ENCODE measurements at places on chromosomes 5 and 9.

DNA sequence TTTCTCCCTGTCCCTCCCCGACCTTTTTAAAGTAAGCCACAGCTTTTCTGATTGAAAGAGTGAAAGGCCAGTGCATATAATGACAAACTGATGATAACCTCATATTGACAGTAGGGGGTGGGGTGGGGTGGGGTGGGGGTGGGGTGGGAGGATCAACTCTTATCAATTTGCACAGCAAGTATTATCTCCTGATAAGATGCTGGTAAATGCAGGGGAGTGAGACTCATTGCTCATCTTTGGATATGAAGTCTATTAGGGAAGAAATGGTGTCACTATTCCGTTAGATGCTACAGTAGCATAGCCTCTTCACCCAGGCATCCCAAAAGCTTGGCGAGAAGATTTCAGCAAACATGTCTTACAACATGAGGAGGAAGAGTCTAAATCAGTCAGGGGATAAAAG, 38.9 kb upstream of the HMGCS1 start:
- DNase-seq: no peak

- DNase-seq: no peak
Observed at GRCh38 chr5:54492178-54492577, 25.4 kb upstream of the SNX18 start.

GRCh38 chr5:142796492-142797109, 26.4 kb downstream of the ARHGAP26 start:
- DNase-seq: no peak

DNA sequence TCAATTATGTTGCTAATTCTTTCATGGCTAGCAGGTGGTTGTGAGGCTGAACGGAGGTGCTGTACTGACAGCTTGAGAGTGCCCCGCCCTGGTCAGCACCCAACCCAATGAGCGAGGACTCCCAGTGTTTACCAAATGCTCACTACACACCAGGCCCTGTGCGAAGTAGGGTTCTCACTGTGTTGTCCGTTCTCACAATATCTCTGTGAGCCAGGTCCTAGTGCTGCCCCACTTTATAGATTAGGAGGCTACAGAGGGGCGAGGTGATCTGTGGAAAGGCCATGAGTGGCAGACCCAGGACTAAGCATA, 28.2 kb downstream of the COL15A1 start:
- no peak for DNase-seq

DNA sequence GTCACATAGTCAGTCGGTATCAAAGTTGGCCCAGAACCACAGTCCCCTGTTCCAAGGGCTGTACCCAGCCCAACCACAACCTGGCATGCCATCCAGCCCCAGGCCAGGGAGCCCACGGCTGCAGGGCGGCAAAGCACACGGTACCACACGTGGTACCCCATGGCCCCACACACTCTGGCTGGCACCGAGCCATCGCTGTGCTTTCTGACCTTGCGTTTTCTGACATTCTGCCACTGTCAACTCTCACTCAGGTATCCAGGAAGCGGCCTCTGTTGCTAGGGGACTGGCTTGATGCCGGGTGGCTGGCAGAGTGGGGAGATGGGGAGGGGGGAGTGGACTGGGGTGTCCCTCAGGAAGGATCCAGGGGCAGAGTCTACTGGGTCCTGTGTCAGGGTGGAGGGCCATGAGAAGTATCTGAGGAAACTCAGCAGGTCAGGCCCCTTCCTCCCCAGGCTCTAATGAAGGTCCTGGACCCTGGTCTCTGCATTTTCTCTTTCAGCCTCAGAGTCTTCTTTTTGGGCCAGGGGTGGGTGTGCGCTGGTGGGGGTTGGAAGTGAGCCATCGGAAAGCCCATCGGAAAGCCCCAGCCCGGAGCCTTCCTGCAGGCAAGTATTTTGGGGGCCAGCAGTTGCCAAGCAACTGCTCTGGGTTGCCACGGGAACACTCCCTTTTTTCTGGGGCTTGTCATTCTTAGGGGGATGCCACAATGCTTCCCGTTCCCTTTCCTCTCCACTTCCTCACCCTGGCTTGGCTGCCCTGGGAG, 21.0 kb upstream of the RALGDS start:
- DNase-seq: no peak

GRCh38 chr9:127004946-127005769, 90.6 kb downstream of the RALGPS1 start:
- no peak for DNase-seq

- no peak for DNase-seq
Observed at GRCh38 chr5:151192626-151193025, 31.3 kb downstream of the CCDC69 start.

- no peak for DNase-seq
Observed at GRCh38 chr5:113242481-113243348, 192.1 kb downstream of the TSSK1B start.

- DNase-seq: no peak
Observed at GRCh38 chr9:112200711-112201110, 25.6 kb upstream of the SUSD1 start.

- no peak for DNase-seq
Observed at GRCh38 chr5:91929522-91929817, 546.4 kb upstream of the ARRDC3 start.

GRCh38 chr5:3281366-3281765, 314.3 kb upstream of the IRX1 start:
- no peak for DNase-seq

GRCh38 chr5:68534131-68534940, 318.8 kb downstream of the PIK3R1 start:
- DNase-seq: no peak

DNA sequence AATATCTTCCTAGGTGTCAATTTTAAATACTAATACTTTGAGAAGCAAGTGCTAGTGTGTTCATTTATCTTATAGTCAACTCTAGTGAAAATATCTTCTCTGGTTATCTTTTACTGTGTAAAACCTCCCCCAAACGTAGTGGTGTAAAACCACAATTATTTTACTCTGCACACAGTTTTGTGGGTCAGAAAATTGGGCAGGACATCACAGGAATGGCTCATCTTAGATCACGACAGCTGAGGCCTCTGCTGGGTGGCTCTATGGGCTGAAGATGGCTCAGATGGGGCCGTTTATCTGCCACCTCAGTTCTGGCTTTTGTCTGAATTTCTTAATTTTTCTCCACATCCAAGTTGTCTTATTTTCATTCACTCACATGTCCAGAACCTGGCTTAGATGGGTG, 457.2 kb upstream of the ACTBL2 start:
- DNase-seq: no peak

- DNase-seq: no peak
Observed at GRCh38 chr5:99544356-99544755, 615.5 kb upstream of the CHD1 start.

DNA sequence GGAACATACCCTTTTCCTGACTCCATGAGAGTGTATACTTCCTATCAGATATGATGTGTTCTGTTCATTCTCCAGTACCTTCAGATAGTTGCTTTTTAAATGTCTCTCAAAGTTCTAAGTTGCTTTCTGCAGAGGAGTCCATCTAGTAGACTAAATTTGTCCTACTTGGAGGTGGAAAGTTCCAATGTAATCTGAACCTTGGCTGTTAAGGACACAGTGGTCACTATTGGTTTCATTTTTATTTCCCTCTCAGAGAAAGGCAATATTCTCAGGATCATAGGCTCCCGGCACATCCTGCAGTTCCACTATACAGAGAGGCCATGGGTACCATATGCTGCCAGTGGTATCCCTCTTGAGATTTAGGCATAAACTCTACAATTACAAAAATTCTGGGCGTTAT, 634.6 kb downstream of the LRRC70 start:
- no peak for DNase-seq

DNA sequence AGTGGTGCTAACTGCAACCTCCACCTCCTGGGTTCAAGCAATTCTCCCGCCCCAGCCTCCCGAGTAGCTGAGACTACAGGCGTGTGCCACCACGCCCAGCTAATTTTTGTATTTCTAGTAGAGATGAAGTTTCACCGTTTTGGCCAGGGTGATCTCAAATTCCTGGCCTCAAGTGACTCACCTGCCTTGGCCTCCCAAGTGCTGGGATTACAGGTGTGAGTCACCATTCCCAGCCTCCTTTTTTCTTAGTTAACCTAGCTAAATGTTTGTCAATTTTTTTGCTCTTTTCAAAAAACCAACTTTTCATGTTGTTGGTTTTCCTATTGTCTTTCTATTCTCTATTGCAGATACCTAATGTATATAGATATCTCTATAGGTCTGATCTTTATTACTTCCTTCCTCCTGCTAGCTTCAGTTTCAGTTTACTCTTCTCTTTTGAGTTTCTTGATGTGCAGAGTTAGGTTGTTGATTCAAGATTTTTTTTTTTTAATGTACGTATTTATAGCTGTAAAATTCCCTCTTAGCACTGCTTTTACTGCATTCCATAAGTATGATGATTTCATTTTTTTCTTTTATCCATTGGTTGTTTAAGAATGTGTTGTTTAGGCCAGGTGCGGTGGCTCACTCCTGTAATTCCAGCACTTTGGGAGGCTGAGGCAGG, 32.9 kb downstream of the FGD3 start:
- DNase-seq: no peak

DNA sequence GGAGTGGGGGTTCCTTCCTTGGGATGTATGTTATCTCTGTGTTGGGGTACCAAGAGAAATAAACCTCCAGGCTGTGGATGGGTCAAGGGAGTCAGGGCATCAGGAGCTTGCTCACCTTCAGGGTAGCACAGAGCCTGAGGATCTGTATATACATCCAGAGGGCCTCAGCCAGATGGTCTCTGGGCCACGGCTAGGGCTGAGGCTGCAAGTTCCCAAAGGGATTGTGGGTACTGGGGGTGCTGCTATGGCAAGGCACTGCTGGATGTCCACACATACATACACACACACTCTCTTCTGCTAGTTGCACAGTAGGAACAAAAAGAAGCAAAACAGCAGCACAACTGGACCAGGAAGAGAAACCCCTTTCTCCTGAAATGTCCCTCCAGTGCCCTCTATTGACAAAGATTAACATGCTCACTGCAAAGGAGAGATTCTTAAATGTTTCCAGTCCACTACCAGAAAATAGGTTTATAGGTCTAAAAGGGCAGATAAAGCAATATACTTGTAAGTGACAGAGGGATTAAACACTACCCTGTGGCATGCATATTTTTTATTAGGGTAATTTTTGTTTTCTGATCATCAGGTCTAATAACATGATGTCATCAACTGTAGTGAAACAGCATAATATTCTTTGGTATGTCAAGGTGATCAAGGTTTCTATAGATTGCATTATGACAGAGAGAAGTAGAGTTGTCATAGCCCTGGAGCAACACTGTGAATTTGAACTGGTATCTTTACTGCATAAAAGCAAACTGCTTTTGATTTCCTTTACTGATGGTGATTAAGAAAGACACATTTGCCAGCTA, 56.3 kb upstream of the KCNN2 start:
- no peak for DNase-seq

GRCh38 chr5:123398058-123398733, 25.0 kb downstream of the CEP120 start:
- DNase-seq: no peak

GRCh38 chr9:72025906-72026305, 34.5 kb downstream of the C9orf57 start:
- no peak for DNase-seq

DNA sequence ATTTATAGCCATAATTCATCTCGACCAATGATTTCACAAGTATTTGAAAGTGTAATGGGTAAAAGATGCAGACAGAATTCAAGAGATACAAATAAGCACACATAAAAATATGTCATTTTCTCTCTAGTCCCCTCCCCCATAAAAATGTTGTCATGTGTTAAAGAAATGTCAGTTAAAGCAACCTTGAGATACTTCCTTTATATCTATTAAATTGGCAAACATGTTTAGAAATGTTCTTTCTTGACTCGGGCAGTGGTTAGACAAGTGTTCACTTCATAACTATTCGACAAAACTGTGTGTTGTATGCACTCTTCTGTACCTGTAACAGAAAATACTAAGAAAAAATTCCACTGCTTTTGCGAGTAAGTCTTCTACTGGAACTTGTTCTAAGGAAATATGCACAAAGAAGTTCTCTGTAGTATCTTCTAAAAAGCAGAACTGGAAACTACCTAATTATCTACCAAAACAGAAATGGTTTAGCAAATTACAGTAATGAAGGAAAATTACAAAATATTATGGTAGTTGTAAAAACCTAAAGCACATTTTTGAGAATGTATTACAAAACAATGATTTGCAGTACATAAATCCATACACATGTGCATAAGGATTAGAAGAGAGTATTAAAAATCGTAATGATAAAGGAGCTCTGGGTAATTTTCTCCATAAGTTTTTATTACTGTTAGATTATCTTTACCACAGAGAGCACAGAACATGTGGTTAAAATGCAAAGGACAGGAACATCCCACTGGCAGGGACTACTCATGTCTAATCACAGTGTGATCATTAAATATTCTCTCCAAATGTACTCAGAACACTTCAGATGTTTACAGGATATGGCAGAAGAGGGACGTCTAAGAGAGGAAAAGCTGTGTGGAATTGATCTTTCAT, 35.9 kb downstream of the FBXW2 start:
- DNase-seq: no peak

GRCh38 chr5:151611127-151611775, 20.1 kb upstream of the FAT2 start:
- DNase-seq: no peak

- no peak for DNase-seq
Observed at GRCh38 chr5:174078416-174078815, 32.9 kb downstream of the NSG2 start.

GRCh38 chr9:100099722-100100042, 639 bp downstream of the INVS start:
- no peak for DNase-seq

DNA sequence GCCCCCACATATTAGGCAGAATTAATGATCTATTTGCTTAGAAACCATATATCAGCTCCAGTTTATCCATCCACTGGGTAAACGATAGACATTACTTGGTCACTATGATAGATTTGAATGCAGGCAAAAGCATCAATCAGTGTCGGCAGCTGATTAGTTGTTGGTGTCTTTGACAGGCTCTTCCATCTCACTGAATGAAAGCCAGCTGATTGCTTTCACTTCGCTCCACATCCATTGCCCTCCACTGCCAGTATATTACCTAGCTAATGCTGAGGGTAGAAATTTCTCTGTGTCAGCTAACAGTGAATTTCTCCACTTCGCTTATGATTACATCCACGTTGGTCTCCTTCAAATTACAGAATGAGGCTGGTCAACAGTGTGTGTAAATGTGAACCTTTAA, 821.3 kb upstream of the TYRP1 start:
- DNase-seq: no peak

DNA sequence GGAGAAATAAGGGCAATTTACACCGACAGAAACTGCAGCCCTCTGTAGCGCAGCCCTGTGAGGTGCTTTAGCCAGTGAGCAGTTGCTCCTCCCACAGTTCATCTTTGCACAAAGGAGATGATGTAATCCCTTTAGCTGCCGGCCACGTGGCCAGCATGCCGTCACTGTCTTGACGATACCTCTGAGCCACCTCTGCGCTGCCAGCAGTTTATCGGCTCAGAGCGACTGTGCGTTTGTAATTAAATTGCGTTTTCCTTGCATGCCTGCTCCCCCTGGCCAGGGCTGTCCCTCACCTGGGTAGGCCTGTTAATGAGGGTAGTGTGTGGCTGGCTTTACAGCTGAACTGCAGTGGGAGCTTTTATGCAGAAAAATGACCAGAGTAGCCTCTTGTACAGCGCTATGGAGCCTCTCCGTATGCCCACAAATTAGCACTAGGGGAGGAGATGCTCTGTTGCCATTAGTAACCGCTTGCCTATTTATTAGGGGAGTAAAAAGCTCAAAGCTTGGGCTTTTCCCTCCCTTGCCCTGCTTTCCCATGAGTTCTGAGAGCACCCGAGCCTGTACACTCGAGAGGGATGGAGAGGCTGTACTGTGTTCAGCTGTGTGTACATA, 107.0 kb downstream of the TRIO start:
- DNase-seq: no peak
